ENCODE measurements at places on chromosomes 5 and 9. TPM values are rescaled to one million over a fixed set of nuclear protein-coding genes. Genes with fewer than 3 reads are reported as not detected.

ACTBL2 gene
- total RNA-seq: not detected

PSMB7 gene
- total RNA-seq: 120 TPM

TRAF1 gene
- 2.9 TPM for total RNA-seq

CBY3 gene
- total RNA-seq: not detected

ALDH1A1 gene
- total RNA-seq: 173 TPM

GABRB2 gene
- 2.1 TPM for total RNA-seq

- DNase-seq: no peak
These were observed 305.4 kb upstream of the MSX2 start for GRCh38 chr5:174418809-174419539.

CCNO gene
- total RNA-seq: 0.29 TPM

TMEM232 gene
- 3.0 TPM for total RNA-seq

GRCh38 chr9:35107297-35108290, 4.7 kb upstream of the STOML2 start:
- DNase-seq: no peak

DNA sequence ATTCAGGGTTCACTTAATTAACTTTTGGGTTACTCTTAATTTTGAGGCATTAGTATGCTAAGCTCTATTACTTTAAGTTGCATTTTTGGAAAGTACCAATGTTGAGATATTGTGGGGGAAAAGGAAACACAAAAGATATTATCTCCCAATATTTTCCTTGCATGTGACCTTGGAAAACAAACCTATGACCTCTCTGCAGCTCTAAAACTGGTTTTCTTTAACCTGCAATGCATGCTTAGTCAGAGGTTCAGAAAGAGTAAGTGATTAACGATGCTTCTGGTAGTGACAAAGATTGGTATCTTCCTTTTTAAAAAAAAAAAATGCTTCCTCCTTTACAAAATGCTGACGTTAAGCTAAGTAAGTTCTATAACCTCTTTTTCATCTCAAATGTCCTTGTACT, 44.9 kb upstream of the CDH18 start:
- no peak for DNase-seq

AQP3 gene
- total RNA-seq: 2.6 TPM

- DNase-seq: no peak
These were observed 136.4 kb upstream of the TBC1D2 start for GRCh38 chr9:98391867-98392266.

DNA sequence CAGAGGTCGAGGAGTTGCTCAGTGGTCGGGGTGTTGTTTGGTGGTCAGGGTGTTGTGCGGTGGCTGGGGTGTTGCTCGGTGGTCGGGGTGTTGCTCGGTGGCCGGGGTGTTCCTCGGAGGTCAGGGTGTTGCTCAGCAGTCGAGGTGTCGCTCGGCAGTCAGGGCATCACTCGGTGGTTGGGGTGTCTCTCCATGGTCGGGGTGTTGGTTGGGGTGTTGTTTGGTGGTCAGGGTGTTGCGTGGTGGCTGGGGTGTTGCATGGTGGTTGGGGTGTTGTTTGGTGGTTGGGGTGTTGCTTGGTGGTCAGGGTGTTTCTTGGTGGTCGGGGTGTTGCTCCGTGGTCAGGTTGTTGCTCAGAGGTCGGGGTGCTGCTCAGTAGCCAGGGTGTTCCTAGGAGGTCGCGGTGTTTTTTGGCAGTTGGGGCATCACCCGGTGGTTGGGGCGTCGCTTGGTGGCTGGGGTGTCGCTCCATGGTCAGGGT, 11.0 kb upstream of the GPSM1 start:
- DNase-seq: no peak

- no peak for DNase-seq
These were observed 124.0 kb downstream of the CETN3 start for GRCh38 chr5:90285581-90285980.

ORM2 gene
- total RNA-seq: not detected

- DNase-seq: no peak
These were observed 324.5 kb downstream of the ARHGEF28 start for GRCh38 chr5:73950441-73950873.

IFNW1 gene
- not detected for total RNA-seq

UNC13B gene
- 50.9 TPM for total RNA-seq

INSL6 gene
- total RNA-seq: not detected

DNA sequence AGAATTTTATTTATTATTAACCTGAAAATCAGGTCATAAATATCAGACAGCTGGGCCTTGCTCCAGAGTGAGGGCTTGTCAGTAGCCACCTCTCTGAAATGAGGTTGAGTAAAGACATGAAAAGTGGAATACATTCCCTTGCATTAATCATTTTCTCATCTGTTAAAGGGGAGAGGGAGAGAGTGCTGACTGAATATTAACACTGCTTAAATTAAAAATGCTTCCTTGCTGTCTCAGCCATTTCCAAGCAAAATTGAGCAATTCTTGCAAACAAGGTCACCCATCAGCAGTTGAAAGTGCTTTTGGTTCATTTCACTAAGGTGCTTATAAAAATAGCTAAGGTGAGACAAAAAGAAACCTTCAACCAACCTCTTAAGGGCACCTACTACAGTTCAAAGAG, 102.8 kb downstream of the CMYA5 start:
- DNase-seq: no peak

- peak; percentile 3 for DNase-seq
These were observed 5.1 kb upstream of the ORM1 start for GRCh38 chr9:114317665-114318357.

- DNase-seq: peak; percentile 21
These were observed 10.0 kb downstream of the CRB2 start for GRCh38 chr9:123365881-123366528.

DNA sequence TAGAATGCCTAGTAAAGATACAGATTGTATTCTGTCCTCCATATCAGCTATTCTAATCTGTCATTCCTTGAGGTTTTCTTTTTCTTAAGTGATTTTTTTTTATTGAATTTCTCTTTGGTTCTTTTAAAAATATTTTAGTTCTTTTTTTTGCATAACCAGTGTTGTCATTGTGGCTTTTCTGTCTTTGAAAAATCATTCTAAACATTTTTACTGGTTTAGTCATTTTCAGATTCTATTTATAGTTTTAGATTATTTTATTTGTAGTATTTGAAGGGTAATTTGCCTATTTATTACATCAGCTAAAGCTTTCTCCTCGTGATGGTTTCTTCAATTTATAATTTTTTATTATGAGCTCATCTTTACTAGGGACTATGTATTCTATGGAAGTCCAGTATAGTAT, 78.1 kb downstream of the NDUFAF2 start:
- no peak for DNase-seq

- no peak for DNase-seq
These were observed 50.9 kb downstream of the GPR107 start for GRCh38 chr9:130104491-130105193.

DNA sequence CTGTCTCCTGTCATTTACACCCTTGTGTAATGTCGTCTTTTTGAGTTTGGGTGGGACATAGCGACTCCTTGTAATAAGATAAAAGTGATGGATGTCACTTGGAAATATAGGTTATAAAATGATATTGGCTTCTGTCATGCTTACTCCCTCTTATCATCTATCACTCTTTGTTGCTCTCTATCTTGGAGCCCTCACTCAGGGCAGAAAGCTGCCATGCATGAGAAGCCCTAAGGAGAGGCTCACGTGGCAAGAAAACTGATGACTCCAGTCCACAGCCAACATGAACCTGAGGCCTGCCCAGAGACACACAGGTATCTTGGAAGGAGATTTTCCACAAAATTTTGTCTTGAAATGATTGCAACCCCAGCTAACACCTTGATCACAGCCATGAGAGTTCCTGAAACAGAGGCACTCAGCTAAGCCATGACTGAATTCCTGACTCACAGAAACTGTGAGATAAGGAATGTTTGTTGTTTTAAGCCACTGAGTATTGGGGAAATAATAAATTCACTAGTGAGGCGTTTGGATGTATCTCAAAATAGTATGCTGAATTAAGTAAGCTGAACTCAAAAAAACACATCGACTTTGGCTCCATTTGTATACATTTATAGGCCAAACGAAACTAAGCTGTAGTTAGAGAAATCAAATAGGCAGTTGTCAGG, 216.7 kb downstream of the CDH18 start:
- no peak for DNase-seq

DNA sequence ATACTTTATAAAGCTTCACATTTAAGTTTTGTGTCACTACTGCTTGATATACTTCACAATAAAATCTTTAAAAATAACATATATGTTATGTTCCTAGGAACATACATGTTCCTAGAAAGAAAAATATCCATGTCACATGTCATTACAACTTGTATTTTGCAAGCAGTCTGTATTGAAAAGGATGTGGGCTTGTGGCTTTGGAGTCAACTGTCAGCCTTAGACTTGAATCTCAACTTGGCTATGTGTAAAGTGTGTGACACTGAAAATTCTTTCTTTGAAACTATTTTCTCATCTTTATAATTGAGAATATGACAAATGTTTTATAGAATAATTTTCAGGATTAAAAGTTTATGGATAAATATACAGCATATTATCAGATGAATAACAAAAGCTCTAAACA, 273.1 kb downstream of the KIAA0825 start:
- no peak for DNase-seq

GRCh38 chr9:112503170-112503569, 16.5 kb downstream of the KIAA1958 start:
- DNase-seq: no peak

GRCh38 chr9:33186457-33187168, 19.5 kb upstream of the B4GALT1 start:
- no peak for DNase-seq

DNA sequence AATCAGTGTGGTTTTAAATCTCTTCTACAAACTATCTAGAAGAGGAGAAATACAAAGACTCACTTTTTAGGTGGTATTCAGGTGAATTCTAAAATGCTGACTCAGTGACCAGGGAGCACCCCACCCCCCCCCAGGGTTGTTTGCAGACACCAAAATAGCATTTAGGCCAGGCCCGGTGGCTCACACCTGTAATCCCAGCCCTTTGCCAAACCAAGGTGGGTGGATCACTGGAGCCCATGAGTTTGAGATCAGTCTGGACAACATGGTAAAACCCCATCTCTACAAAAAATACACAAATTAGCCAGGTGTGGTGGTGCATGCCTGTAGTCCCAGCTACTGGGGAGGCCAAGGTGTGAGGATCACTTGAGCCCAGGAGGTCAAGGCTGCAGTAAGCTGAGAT, 119.0 kb upstream of the LMX1B start:
- DNase-seq: no peak

DNA sequence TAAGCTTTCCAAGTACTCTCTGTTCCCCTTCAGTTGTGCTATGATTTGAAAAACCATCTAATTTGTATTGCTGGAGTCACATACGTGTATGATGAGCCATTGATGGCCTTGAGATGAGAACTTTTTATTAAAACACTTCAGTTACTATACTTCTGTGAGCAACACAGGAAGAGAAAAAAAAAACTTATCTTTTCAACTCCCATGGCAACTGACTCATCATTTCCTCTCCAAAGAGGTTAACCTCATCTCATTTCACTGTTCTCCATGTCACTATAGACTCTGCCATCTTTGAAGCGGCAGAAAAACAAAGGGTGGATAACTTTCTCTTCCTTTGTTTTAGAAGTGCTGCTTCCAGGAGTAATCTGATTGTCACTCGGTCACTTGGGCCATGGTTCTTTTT, 104.3 kb upstream of the PCSK1 start:
- no peak for DNase-seq

DNA sequence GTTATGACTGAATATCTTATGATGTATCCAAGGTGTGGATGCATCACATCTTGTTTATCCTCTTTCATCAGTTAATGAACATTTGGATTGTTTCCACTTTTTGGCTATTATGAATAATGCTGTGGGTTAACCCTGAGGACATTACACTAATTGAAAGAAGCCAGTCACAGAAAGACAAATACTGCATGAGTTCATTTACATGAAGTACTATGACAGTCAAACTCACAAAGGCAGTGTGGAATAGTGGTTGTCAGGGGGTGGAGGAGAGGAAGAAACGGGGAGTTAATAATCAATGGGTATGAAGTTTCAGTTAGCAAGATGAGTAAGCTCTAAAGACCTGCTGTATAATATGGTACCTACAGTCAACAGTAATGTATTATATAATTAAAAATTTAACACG, 409.4 kb upstream of the CTNND2 start:
- DNase-seq: no peak

GRCh38 chr9:133973111-133973790, 18.9 kb downstream of the VAV2 start:
- DNase-seq: peak; percentile 67

DNA sequence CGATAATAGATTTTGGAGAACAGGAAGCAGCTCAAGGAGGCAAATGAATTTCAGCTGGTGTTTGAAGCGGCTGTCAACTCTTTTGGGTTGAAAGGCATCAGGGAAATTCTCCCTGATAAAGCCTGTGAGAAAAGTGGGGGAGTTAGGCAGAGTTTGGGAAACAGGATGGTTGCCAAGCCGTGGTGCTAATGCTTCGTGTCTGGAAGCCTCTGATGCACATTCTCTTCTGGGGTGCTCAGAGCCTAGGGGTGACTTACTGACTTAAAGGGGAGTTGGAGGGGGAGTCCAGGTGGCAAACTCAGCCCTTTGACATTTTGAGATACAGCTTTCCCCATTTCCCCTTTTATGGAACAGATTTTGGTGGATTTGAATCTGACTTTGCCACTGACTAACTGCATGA, 202.5 kb upstream of the CLINT1 start:
- DNase-seq: no peak

ARSI gene
- 0.63 TPM for total RNA-seq

DNA sequence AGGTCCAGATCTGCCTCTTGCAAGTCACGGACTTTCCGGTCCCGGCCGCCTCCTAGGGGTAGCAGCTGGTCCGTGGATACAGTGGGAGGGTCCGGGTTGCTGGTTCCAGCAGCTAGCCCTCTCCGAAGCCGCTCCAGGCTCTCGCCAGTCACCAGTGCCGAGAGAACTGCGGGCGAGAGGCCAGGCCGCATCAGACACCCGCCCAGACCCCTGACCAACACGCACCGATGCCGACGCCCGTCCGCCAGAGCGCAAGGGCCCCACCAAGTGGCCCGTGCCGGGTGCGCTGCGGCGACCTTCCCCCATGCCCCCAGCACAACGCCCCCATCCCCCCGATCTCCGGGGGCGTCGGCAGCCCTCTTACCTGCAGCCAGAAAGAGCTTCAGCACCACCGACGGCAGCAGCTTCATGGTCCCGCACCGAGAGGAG, 470 bp downstream of the HBEGF start:
- peak; percentile 58 for DNase-seq

DNA sequence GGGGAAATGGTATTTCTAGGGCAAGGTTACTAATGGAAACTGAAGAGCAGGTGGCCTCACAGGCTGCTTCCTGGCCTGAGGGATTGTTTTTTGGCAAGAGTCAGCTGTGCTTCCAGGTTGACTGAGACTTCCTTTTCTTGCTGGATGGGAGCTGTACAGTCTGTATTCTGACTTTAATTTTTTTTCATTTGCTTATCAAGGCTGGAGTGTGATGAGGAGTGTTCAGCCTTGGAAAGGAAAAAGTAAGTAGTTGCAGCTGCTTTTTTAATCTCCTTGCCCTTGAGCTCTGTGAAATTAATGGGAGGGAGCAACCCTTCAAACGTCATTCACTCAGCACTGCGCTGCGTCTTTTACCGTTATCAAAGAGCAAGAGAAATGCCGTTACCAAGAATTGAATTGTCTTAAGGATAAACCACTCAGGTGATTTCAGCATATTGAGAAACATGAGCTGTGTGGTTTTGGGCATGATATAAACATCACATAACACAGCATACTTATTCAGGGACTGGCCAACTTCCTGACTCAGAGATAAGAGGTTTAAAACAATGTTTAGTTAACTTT, 47.6 kb downstream of the AQP7 start:
- no peak for DNase-seq

IL12B gene
- not detected for total RNA-seq
